ENCODE measurements at places on chromosomes 7 and 10.

DNA sequence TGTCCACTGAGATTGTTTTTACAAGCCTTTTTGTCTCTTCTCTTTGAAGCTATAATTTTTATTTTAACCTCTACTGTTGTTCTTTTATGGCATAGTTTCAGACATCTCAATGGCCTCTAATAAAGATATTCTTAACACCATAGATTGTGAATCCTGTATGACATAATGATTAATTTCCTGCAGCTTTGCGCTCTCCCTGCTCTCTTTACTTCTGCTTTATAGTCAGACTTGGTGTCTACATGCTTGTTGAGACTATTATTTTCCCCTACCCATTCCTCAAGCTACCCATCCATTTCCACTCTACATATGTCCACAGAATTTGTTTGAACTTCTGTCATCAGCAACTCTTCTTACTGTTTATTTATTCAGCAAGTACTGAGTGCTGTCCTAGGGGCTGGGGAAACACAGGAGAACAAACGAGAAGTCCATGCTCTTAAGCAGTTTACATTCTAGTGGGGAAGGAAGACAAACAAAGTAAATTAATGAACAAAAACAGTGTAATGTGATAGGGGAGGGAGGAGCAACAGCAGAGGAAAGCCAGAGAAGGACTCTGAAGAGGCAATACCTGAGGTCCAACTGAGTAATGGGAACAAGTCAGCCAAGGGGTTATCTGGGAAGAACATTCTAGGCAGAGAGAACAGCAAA, 110.1 kb downstream of the CDK14 start:
- DNase-seq: no peak

GRCh38 chr7:121214657-121215056, 114.1 kb upstream of the WNT16 start:
- DNase-seq: no peak

DNA sequence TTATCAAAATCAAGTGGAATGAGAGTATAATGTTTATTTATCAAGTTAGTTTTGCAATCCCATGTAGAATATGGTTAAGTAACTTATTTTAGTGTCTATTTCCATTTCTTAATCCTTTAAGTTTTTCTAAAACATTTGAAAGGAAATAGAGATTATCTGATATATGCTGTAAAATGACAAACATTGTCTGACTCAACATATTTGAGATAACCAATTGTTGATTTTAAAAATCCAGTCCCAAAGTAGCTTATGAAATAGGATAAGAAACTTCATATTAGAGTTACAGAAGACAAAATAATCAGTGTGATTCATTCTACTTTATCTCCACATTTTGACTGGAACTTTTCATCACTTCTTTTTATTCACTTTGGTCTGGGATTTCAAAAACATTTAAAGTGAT, 38.7 kb upstream of the CDK1 start:
- no peak for DNase-seq

GRCh38 chr10:103823706-103824272, 31.6 kb downstream of the SH3PXD2A start:
- no peak for DNase-seq

GRCh38 chr10:88194041-88194887, 330.8 kb downstream of the PTEN start:
- peak; percentile 5 for DNase-seq

GRCh38 chr7:151056666-151057505, 811 bp downstream of the CDK5 start:
- no peak for DNase-seq

DNA sequence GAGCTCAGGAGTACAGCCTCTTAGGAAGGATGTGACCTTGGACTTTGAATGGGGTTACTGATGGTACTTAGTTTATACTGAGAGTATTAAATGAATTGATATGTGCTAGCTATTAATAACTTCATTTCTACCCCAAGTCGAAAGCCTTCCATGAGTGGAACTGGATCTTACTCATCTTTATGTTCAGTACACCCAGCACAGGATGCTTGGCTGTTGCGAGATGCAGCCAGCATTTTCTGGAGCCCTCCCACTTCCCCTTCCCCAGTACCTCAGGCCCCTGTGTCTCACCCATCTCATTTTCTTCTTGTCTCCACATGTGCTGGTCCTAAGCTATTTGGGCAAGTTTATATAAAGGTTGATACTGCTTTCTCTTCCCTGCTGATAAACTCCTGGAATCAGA, 7.2 kb downstream of the UPP1 start:
- no peak for DNase-seq

DNA sequence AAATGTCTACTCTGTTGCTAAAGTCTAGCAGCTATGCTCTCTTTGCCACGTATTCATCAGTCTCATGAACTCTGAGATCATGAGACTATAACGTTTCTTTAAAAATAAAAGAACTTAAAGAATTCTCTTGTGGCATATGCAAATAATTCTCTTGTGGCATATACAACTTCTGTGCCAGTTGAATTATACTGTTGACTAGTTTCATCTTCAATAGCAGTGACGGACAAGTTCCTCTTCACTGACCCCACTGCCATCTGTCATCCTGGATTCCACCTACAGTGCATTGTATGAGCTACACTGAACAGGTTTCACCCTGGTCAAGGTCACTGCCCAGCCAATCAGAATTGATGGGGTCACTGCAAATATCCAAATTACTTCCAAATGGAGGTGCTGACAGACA, 88.2 kb downstream of the CD36 start:
- DNase-seq: no peak

GRCh38 chr10:4301291-4302045, 516.5 kb upstream of the KLF6 start:
- DNase-seq: no peak

DNA sequence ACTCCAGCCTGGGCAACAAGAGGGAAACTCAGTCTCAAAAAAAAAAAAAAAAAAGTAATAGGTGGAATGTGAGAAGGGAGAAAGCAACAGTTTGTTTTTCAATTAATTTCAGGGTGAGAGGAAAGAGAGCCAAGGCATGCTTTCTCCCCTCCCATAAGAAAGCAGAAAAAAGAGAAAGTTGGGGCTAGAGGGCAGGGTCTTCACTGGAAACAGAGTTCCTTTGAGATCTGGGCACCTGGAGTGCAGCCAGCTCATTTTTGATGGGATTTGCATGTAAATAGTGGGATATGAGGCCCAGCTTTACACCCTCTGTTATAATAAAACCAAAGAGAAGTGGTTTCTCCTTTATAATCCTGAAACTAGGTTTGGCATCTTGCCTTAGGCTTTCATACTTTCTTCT, 13.8 kb upstream of the STOX1 start:
- no peak for DNase-seq

DNA sequence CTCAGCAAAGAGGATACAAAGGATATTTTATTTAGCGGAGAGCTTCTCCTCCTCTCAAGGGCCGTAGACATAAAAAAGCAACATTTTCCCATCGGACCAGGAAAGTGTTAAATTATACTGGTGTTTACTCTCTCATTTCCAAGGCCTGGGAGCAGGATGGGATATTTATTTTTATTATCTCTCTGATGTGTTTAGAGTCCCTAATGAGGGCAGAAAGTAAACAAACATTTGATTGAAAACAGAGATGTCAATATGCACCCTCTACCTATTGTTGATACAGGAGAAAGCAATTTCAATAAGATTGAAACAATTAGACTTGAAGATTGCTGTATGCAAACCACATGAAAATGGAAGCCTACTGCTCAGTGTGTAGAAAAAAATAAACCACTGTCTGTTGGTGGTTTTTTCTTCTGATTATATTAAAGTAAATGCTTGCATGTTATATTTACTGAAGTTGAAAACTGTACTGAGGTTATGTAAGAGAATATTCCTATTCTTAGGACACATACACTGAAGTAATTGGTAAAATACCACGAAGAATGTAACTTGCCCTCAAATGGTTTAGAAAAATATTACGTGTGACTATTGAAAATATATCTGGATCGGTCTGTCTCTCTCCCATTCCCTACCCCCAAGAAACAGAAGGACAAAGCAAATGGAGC, 59.3 kb downstream of the ATXN7L1 start:
- no peak for DNase-seq

DNA sequence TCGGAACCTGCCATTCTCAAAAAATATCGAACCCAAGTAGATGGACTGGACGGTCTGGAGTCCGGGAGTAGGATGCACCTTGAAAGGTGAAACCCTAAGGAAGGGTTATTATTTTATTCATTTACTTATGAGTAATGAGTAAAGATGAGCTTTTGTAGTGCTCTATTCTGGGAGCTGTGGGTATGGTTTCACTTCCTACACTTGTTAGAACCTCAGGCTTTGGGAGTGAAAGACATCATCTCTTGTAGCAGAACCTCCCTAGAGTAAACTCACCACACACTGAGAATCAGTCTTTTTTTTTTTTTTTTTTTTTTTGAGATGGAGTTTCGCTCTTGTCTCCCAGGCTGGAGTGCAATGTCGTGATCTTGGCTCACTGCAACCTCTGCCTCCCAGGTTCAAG, 389.4 kb upstream of the AUTS2 start:
- no peak for DNase-seq

DNA sequence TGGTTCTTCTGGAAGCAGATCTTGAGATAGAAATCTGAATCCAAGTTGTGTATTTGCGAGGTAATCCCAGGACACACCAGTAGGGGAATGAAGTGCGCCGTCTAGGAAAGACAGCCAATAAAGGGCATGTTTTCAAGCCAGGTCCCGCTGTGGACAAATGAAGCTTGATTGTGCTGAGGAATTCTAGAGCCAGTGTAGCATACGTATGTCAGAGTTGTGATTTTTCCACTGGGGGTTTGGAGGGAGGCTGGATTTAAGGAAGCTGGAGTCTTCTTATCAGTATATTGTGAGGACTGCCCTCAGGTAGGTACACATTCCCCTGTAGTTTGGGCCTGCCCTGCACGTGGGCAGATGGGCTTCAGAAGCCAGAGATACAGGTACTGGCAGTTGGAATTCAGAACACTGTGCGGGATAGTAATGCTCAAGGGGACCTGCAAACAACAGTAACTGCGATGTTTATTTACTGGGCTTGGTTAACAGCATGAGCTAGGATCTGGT, 50.9 kb downstream of the GALNT11 start:
- no peak for DNase-seq

DNA sequence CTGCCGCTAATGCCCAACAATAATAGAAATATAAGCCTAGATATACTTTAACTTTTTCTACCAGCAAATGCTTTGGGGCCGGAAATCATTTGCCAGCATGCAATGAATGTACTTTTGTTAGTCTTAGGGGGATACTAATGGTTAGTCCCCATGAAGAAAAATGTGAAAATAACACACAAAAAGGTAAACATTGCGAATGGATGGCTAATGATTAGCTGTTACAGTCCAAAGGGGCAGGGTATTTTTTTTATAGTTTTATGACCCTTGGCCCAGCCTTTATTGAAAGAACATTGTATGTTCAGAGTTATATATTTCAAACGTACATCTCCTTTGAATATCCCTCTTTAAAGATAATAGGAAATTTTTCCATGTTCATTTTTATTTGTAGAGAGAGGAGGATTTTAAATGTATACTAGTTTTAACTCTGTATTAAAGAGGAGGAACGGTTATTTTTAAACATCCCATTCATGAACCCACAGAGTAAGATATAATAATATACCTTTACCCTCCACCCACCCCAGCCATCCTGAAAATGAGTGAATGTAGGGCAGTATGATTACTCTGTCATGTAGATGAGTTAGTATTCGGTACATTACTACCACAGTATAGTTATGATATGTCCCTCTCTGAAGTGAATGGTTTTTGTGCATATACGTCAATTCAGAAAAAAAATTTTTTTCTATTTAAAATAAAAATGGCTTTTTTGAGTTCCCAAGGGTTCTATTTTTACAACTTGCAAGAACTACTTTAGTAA, 63.6 kb downstream of the ARID5B start:
- no peak for DNase-seq

- no peak for DNase-seq
Measured at GRCh38 chr10:110413903-110414547, 83.7 kb upstream of the DUSP5 start.

- DNase-seq: no peak
Measured at GRCh38 chr7:104241538-104242209, 33.9 kb upstream of the ORC5 start.

DNA sequence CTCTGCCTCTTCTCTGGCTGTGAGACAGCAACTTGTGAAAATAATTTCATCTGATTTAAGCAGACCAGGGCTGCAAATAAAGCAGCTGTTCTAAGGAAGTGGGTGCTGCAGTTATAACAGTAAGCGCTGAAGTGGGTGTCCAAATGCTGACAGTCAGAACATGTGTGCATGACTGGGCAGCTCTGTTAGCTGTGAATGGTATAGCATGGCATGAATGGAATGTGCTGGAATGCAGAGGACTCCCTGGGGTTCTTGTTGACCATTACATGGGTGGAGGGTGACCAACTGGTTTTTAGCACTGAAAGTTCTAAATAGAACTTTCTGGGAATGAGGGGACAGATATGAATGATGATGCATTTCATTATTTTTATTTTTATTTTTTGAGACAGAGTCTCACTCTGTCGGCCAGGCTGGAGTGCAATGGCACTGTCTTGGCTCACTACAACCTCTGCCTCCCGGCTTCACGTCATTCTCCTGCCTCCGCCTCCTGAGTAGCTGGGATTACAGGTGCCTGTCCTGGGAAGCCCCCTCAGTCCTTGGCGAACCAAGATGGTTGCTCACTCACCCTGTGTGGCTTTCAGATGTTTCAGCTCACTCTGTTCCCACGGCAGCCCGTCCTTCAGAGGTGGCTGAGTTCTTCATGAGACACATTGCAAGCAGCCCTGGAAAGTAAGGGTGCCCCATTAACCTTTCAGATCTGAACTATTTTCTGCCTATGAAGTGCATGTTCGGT, 319.8 kb upstream of the PHYHIPL start:
- no peak for DNase-seq

DNA sequence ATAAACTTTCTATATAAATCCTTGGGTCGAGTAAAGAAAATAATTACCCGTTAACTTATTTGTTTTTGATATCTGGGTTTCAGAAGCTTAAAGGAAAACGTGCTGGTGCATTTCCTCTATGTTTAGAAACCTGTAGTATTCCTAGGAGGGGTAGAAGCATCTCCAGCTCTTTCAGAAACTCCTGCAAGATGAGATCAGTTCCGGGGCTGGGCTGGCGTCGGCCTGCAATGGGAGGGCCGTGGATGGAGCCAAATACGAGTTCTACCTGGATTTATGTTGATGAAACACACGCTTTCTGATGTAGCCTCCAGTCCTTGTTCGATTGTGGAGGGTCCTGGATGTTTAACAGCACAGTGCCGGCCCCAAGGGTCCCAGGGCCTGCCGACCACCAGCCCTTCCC, 35.8 kb upstream of the DIP2C start:
- no peak for DNase-seq

DNA sequence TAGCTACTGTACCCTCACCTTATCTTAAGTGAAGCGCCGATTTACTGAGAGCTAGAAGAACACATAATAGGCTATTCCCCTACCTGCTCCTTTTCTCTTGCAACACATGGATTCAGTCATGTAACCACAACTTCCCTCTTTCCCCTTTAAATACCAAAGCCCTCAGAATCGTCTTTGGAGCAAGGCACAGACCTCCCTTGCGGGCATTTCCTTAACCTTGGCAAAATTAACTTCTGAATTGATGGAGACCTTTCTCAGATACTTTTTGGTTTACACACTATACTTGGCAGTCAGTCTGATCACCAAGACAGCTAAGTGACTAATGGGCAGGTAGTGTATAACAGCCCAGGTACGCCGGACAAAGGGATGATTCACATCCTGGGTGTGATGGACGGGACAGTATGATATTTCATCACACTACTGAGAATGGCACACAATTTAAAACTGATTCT, 72.7 kb upstream of the SEC61G start:
- DNase-seq: no peak

All from activated T-cell treated with anti-CD3 and anti-CD28 coated beads for 48 hours (primary cell).